RWPE2 (cell line): ENCODE measurements at places on chromosomes 16 and 17.

- DNase-seq = no peak
Observed at GRCh38 chr17:58920773-58921172, 165.1 kb downstream of the PPM1E start.

GRCh38 chr17:42078396-42079043, 19.8 kb downstream of the ZNF385C start:
- DNase-seq = no peak

DNA sequence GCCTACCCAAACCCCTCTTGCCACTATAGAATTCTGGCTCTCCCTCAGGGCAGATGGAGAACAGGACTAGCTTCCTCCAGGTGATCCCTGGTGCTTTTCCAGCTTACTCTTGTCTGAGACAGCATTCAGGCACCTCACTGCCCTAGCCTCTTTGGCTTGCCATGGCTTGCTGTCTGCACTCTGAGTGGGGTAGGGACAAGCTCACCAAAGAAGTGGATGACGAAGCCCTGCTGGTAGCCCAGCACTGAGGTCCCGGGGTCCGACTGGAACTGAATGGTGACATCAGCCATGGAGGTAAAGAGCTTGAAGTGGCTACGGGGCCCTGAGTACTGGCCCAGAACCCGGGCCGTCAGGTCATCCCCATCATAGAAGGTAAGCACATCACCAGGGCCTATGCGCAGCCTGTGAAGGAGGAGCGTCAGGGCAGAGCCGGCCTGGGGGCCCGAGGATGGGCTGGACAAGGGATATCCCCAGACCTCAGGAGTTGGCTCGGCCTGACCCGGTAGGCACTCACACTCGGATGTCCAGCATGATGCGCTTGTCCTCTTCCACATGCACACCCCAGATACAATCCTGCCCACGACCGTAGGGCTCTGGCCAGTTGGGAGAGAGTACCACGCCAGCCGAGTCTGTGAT, 7.6 kb upstream of the PHF12 start:
- no peak for DNase-seq

GRCh38 chr17:872855-873254, 90.7 kb downstream of the MRM3 start:
- no peak for DNase-seq

DNA sequence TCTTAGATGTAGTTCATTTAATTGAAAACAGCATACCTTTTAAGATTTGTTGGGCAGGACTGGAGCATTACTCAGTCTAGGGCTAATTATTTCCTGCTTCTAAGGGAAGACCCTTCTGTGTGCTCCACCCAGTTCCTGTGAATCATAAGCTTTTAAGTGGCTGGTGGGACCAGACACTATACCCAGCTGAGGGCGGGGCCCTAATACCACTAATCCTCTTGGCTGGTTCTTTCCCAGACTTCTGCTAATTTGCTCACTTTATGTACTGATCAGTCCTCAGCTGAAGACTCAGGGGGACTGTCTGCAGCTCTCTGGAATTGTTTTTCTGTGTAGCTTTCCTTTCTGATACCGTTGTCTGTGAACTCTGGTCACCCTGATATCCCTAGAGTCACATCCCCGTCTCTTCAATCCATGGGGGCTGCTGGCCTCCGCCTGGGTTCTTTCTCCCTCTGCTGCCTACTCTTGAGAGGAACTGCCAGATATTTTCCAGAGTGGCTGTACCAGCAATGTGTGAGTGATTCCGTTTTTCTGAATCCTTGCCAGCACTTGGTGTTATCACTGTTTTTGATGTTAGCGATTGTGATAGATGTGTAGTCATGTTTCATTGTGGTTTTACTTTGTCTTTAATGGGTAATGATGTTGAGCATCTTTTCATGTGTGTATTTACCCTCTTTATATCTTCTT, 35.1 kb downstream of the MFSD11 start:
- peak; percentile 71 for DNase-seq

GRCh38 chr16:66023481-66023880, 343.0 kb upstream of the CDH5 start:
- DNase-seq = no peak

GRCh38 chr17:1577182-1577581, 14.6 kb upstream of the PITPNA start:
- peak; percentile 80 for DNase-seq

DNA sequence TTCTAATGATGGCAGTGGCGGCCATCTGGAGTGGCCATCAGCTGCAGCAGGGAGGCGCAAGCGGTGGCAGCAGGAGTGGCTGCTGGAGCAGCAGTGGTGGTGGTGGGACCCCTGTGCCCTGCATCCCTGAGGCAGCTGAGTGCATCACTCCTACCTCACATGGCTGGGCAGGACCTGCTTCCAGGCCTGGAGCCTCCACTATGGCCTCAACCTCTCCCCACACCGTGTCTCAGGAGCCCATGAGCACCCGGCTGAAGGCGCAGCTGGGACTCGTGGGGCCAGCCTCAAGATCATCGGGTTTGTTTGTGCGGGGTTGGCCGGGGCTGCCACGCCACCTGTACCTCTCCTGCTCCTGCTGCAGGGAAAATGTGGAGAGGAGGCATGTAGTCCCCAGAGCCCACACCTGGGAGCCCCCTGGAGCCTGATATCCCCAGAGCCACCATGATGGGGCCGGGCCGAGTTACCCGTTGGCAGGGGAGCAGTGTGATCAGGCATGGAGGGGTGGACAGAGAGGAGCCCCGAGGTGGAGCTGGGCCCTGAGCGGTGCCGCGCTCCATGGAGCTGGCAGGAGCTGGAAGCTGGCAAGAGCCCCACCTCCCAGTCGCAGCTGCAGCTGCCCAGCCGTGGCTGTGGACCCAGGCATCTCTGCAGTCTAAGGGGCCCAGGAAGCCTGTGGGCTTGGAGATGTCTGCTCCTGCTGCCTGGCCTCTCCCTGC, 16.7 kb downstream of the RHOT1 start:
- no peak for DNase-seq

DNA sequence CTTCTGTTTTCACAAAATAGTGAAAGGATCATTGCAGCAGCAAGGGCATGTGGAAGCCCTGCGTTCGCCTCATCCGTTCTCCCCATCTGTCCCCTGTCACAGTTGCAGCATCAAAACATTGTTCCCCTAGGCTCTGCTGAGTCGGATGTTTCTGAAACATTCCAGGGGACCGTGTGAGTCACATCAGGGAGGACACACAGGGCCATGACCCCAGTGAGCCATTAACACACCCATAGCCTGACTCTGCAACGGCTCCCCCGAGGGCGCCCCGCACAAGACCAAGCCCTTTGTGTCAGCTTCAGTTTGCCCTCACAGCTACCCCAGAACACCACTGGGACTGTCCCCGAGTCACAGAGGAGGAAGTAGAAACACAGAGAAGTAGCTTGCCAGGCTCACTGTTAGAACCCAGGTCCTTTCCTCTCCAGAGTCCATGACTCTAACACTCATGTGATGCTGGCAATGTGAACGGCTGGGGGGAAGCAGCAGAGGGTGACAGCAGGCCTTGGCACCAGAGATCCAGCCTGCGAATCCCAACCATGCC, 63.3 kb upstream of the HSBP1 start:
- DNase-seq = no peak

DNA sequence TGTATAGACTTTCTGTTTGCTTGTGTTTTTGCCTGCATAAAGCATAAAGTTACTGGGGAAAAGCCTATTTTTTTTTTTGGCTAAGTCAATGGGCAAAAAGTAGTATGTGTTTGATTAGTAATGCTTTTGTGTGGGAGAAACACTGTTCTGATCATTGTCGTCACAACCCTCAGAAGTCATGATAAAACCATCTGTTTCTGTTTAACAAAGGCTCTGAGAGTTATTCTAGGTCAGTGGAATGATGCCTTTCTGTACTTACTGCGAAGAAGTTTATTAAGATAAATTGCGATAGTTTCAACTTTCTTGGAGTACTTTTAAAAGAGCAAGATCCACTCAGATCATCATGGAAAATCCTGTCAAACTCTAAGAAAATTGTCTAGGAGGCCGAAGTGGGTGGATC, 80.9 kb downstream of the PRKCA start:
- DNase-seq = no peak

- no peak for DNase-seq
Observed at GRCh38 chr16:88473666-88474534, 20.8 kb downstream of the ZFPM1 start.

GRCh38 chr16:86762095-86762494, 183.7 kb downstream of the FOXL1 start:
- DNase-seq = peak; percentile 27

GRCh38 chr16:52770828-52771227, 223.9 kb upstream of the TOX3 start:
- DNase-seq = no peak

GRCh38 chr17:81537343-81537855, 9.2 kb downstream of the FSCN2 start:
- no peak for DNase-seq

DNA sequence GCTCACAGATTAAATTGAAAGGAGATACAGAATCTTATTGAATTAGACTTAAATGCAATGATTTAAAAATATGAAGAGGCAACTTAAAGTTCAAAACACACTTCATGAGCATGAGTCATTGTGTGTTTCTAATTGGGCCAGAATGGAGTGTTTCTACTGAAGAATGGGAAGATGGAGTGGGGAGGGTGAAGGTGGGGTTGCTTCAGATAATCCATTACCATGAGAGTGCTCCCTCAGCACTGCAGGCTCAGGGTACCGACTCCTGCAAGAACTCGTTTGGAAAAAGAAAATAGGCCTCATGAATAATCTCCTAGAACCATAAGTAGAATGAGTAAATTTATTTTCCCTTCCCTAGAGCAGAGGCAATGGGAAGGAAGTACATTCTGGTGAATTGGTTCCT, 372.8 kb downstream of the TOX3 start:
- no peak for DNase-seq

DNA sequence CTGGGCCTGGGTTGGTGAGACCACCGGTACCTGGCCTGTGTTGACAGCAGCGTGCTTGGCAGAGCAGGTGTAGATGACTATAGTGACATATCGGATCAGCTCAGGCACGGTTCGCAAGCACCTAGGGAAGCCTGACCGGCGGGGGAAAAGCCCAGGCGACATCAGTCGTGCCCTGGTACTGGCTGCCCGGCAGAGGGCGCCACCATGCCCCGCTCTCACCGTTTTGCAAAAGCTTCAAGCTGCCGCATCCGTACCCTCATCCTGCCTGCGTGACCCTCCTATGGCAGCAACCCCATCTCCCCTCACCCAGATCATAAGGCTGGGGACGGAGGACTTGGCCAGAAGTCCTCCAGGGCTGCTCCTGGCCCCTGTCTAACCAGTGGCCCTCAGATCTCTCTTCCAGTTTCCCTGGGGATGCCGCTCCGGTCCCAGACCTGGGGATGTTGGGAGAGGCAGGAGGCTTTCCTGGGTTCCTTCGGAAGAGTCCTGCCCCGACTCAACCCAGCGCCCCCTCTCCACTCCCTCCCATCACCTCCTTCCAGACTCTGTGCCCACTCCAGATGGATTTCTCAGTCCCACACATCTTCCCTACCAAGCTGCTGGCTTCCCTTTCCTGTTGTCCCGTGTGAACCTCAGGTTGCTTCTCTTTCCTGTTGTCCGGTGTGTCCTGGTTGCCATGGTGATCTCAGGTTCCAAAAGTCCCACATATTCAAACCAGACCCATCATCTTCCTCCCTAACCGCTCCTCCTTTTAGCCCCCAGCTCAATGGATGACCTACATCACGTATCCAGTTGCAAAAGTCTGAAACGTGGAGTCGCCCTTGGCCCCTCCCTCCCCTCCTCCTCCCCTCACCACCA, 13.7 kb downstream of the ALOX12B start:
- no peak for DNase-seq

DNA sequence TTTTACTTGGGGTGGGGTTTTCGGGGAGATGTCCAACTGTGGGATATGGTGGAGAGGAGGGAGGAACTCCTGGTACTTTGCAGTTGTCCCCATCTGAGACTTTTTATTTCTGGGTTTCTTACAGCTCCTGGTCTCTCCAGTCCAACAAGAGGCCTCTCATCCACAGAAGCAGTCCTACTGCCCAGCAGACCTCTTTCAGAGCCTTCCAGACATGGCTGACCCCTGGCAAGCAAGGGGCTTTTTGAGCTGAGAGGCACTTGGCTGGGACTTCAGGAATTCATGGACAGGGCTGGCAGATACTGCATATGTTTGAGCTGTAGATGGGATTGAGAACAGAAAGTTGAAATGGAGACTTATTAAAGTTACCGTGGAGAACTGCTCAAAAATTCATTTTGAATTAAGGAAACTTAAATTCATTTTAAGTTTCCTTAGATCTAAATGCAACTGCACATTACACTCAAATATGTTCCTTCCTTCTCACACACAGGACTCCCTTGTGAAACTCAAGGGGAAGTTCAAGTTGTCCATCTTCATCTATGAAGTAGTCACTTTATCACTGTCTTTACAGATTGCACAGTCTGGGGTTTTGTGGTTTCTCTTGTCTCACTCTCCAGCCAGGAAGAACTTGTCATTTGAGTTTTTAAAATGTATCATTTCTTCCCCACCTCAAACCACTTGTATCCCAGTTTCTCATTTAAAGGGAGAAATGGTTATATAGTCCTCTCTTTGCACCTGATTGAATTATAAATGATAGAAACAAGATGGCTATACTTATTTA, 1.1 kb downstream of the LASP1NB start:
- DNase-seq = no peak

DNA sequence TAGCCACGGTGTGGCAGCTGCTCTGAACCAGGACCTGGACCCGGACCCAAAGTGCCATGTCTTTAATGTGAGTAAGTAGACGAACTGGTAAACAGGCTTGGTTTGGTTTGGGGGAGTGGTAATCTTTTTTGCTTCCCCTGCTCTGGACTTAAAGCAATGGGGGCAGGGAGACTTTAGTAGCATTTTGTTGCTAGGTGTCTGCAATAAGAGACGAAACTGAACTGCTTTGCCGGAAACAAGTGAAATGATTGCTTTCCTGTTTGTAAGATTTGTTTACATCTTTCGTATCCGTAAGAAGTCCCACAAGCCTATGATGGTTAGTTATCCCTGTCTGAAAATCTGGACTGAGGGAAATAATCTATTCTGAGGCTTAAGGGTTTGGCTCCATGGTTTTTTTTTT, 21.5 kb downstream of the PRCD start:
- no peak for DNase-seq

- no peak for DNase-seq
Observed at GRCh38 chr16:70529051-70529777, 5.6 kb downstream of the SF3B3 start.

- DNase-seq = no peak
Observed at GRCh38 chr16:1984347-1985225, 593 bp downstream of the GFER start.

DNA sequence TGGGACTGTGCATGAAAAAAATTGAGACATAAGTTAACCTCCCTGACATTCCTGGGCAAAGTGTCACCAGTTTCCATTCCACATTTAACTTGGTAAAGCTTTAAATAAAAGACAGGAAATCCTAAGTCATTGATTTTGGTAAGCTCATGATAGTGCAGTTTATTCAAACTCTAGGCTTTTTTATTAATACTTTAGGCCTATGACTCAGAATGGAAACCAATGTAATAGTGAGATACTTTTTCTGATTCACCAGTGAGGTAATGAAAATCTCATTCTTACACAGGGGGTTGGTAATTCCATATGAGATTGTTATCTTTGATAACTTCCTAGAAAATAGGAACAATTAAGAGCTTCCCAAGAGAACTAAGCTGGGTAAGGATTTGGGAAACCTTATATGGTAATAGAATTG, 91.1 kb downstream of the NLK start:
- no peak for DNase-seq

GRCh38 chr17:41785859-41786226, 668 bp downstream of the JUP start:
- DNase-seq = peak; percentile 93

- DNase-seq = no peak
Observed at GRCh38 chr17:51376739-51377138, 116.4 kb downstream of the UTP18 start.
